Urothelium cell line (cell line): ENCODE measurements at places on chromosomes 2 and 18.

GRCh38 chr2:45415534-45416123, 195.4 kb downstream of the SRBD1 start:
- DNase-seq: no peak

- no peak for DNase-seq
Measured at GRCh38 chr2:104939570-104940217, 85.8 kb downstream of the POU3F3 start.

- no peak for DNase-seq
Measured at GRCh38 chr2:95032868-95033603, 7.5 kb downstream of the MAL start.

- DNase-seq: no peak
Measured at GRCh38 chr18:46113751-46114150, 9.6 kb downstream of the HAUS1 start.

- DNase-seq: no peak
Measured at GRCh38 chr2:43450617-43451016, 145.2 kb downstream of the THADA start.

DNA sequence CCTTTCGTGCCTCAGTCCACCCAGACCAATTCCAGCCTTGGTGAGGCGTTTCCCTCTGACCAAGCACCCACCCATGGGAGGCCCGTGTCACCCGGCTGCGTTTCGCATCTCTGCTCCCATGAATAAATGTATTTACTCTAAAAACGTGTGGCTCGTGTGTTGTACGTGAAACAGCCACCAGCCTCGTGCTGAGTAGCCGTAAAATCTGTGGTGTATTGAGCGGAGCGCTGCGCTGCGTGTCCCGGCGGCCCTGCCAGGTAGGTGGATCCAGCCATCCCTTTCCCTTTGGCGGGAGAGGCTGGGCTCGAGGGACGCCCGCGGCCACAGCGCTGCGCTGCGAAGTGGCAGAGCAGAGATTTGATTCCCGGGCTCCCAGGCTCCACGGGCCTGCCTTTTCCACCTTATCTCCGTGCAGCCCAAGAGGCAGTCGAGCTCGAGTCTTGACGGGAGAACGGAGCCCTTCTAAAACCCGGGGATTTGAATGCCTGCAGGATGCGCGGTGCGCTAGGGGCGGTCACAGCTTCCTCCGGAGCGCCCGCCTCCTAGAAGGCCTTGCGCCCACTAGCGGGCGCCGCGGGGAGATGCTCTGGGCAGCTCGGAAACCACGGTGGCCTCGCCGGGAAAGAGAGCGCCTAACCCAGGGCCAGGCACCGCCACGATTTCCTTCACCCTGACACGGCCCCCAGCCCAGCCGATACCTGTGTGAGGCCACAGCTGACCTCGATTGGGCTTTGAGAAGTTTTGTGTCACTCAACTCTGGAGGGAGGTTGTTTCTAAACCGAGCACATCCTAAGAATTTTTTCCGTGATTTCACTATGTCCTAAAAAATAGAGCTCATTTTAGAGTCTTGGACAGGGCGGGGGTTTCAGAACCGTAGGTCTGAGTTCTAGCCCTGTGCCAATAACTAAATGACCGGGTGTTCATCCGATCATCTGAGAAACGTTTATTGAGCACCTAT, 3.9 kb upstream of the PSMD1 start:
- peak; percentile 92 for DNase-seq

DNA sequence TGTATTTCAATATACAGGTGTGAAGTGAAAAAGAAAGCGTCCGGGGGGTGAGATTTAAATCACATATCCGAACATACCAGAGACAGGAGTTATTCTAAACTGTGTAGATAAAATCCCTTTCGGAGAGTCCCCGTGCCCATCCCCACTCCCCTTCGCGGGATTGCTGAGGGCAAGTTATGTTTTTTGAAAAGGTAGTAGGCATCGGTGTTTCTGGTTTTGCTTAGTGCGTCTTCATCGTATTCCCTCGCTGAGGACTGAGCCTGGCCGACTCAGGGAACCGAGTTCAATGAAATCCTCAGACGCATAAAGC, 583.4 kb downstream of the ZEB2 start:
- no peak for DNase-seq

DNA sequence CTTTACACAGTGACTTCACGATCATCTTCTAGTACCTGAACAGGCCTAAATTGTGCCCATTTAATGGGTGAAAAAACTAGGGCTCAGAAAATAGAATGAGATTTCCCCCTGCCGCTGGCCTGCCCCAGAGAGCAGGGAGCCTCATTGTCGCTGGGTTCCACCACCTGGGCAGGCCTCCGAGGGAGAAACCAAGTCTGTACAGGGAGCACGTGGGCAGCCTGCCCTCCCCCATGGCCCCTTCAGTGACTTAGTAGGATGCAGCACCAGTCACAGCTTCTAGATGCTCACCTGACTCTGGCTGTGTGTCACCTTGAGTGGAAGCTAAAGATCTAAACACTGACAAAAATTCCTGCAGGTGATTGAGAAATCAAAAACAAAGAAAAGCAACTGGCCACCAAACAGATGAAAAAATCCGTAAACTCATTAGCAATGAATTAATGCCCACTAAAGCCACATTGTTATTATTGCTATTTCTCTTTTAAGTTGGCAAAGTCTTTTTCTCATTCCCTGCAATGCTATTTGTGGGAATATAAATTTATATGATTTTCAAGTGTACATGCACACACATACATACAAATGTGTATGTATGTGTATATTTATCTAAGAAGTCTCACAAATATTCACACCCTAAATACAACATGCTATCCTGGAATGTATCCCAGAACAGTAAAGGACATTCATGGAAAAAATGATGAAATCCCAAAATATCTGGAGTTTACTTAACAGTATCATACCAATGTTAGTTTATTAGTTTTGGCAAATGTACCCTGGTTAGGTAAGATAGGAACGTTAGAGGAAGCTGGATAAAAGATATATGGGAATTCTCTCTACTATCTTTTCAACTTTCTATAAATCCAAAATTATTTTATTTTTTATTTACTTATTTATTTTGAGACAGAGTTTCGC, 18.7 kb upstream of the ASPRV1 start:
- DNase-seq: no peak

DNA sequence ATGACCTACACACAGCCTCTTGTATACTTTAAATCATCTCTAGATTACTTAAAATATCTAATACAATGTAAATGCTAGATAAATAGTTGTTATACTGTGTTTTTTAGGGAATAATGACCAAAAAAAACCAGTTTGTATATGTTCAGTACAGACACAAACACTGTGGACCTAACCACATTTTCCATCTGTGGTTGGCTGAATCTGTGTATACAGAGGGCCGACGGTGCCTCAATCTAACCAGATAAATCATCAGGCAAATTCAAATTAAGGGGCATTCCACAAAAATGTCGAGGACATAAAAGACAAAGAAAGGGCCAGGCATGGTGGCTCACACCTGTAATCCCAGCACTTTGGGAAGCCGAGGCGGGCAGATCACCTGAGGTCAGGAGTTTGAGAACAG, 14.1 kb downstream of the MGAT4A start:
- no peak for DNase-seq

DNA sequence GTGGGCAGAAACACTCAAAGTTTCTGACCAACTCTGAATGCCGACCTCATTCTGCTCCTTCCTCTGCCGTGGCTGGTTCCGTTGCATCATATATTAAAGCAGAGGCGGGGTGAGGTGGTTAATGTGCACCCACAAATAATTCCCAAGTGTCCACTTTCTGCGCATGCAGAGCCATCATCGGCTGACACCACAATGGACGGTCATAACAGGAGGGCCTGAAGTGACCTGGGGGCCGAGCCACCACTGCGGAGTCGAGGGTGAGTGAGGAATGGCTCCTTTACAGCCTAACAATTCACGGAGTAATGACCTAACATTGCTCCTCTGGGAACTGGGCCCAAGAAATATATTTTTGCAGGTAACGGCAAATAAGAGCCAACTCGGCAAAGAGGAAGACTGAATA, 32.9 kb upstream of the GLI2 start:
- DNase-seq: no peak

GRCh38 chr18:9974279-9974915, 60.6 kb downstream of the VAPA start:
- DNase-seq: no peak

DNA sequence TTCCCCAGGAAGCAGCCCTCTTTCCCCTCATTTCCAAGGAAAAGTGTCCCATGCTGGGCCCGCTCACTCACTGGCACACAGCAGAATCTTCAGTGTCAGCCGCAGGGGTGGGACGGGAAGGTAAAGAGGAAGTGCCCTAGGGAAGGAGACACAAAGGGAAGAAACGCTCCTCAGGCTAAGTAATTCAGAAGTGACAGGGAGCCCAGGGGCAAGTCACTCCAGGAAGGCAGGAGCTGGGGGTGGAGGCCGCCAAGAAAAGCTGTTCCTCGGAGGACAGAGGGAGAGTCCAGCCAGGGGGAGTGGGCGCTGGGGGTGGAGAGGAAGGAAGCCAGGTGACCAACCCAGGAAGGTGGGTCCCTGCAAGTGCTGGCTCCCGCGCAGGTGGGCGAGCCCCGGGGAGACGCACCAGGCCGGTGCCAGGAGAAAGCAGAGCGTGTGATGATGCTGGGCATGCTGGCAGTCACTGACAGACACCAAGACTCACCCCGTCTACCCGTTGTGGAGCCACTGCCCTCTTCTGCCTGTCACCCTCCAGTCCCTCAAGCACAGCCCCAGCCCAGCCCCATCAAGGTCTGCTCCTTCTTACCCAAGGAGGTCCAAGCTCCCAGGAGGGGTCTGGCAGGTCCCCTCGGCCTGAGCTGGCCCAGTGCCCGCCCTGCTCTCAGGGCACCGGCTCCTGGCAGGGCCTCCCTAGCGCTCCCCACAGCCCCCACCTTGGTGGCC, 21.7 kb downstream of the HDAC4 start:
- no peak for DNase-seq

DNA sequence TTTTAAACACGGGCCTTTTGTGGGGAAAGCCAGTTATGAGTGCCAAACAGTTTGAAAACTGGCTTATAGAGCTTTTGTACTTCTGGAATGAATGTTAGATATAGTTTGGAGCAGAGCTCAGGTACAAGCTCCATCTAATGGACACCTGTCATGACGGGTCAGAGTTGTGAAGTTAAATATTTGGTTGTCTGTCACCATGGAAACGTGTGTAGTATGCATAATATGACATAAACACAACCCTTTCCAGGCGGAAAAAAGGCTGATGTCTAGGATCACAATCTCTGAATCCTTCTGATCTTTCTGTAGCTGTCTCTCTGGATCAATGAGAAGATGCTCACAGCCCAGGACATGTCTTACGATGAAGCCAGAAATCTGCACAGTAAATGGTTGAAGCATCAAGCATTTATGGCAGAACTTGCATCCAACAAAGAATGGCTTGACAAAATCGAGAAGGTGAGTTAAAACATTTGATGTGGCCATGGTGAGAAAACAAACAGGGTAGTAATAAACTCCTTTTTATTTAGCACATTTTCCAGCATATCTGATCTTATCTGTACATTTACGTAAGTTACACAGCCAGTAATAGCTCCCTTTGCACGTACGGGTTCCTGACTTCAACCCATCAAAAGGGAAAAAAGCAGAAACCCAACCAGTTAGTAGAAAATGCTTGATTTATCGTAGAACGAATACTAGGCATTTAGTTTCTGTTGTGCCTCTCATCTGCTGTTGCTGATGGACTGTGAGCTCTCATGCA, 80.6 kb upstream of the EML6 start:
- DNase-seq: no peak

GRCh38 chr2:236875906-236876505, 209.7 kb upstream of the COPS8 start:
- DNase-seq: peak; percentile 31

DNA sequence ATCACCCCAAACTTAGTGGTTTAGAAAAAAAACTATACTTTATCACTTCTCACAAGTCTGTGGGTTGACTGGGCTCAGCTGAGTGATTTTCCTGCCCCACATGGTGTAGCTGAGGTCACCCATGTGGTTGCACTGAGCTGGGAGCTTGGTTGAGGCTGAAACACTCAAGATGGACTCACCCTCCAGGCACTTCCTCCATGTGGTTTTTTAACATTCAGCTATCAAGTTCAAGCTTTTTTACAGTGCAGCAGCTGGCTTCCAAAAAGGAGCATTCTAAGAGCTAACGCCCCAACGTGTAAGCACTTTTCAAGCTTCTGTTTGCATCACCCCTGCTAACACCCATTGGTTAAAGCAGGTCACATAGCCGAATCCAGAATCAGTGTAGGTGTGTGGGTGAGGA, 105.9 kb upstream of the CREB1 start:
- peak; percentile 51 for DNase-seq

- DNase-seq: no peak
Measured at GRCh38 chr2:63870679-63871078, 29.0 kb downstream of the UGP2 start.

DNA sequence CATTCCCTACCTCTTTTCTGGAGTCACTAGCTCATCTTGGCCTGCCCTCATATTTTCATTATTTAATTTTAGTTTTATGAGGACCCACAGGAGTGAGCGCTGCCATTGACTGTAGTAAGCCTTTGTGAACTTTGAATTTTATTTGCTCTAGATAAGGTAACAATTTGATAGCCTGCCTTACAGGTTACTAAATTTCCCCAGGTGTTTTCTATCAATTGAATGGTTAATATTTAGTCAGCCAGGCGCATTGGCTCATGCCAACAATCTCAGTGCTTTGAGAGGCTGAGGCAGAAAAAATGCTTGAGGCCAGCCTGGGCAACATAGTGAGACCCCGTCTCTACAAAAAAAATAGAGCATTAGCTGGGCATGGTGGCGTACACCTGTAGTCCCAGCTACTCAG, 50.2 kb downstream of the DAW1 start:
- DNase-seq: no peak

GRCh38 chr2:36770542-36771287, 74.2 kb downstream of the VIT start:
- DNase-seq: peak; percentile 84

DNA sequence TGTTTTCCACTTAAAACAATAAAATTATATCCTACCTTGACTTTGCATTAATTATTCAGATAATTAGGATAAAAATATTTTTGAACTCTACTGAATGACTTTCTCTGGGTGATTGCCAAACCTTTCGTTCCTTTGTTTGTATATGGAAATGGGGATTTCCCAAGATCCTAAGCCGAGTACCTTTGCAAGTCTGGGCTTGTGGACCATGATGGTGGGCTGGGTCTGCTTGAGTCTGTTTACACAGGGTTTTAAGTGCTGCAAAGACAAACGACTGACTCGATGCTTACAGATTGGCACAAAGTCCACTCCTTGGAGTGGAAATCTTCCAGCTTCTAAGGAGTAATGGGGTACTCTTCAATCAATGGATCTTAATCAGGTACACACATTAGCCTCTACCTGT, 659.5 kb downstream of the TSN start:
- no peak for DNase-seq

- DNase-seq: no peak
Measured at GRCh38 chr2:109689973-109690372, 75.8 kb downstream of the SOWAHC start.
